AG04449 (cell line): ENCODE measurements at places on chromosomes 2 and 18.

DNA sequence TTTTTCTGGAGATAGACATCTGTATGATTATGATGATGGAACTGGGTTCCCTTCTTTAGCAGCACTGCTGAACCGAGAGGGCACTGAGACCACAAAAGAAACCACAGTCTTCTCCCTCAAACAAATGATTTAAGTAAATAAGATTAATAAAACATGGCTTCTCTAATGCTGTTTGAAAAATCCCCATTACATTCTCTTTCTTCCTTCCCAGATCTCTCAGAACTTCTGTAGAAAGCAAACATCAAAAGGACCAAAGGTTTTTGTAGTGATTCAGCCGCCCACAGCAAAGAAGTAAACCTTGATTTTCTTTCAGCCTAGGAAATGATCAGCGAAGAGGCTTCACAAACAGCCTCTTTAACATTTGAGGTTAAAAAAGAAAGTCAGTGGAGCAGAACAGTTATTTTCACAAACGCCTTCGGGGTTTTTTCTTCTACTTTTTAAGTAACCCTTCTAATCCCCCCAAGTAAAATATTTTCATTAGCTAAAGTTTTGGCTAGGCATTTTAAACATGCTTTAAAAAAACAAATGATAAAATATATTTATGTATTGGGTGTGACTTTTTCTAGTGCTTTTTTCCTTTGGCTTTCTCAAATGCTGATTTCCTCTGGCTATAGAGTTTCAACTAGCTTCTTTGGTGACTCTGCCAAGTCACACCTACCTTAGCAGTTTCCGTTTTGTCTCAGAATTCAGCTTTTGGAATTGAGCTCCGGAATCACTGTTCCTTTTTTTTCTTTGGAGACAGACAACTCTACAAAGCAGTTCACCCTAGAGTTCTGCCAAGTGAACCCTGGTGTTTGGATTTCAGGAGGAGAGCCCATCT lies 89.6 kb downstream of the UPP2 start:
- no peak for DNase-seq

DNA sequence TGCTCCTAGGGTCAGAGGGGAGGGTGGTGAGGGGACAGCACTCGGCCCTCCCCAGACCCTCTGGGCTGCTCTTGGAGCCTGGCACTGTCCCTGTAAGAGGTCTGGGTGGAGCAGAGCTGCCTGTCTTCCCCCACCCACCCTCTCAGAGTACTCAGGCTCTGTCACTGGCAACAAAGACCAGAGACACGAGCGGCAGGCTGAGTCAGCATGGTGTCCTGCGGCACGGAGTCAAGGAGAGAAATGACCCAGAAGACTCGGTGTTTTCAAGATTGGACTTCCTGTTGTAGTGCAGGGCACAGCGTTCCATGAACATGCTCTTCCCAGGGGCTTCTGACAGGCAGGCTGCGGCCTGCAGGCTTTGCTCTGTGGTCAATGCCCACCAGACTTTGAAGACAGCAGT lies 19.9 kb downstream of the SIGLEC15 start:
- no peak for DNase-seq

DNA sequence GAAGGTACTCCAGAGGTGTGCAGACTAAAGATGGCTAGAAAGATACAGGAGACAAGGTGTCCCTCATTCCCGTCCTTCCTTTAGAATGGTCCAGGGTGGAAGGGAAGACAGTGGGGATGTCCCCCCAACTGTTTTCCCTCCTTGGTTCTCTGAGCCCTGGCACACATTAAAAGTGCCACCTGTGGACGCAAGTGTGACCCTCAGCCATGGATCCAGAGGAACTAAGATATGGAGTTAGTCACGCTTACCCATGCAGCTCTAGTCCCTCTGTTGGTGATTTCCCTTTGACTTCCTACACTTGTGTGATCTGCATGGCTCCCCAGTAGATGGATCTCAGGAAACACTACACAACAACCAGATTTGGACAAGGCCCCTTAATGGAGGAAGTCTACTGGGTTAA lies 113.1 kb upstream of the SRD5A2 start:
- DNase-seq: no peak

DNA sequence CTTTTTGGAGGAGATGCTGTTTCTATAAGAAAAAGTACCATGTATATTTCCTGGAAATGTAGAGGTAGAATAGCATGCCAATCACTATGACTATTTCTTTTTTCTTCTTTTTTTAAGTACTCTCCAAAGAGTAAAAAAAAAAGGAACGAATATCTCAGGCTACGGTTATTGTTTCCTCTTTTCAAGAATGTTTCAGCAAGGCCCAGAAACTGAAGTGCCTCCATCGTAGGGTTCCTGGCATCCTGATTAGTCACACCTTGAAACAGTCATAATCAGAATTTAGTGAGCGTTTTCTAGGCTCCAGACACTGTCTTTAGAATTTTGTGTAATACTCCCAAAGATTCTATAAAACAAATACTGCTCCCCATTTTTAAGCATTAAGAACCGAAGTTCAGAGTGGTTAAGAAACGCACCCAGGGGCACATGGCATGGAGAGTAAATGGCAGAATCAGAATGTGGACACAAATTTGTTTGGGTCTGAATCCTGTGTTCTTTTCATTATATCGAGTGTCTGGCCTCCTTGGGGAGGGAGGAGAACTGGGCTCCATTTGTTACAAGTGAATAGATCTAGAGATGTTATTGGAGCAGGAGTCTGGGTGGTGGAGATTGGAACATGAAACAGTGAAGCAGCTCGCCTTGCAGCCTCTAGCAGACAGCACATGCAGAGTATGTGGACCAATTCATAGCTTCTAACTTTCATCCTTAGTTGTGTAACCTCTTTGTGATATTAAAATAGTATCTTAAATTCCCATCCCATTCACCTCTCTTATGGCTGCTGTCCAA lies 26.7 kb downstream of the ZEB2 start:
- no peak for DNase-seq

GRCh38 chr2:142629193-142629592 lies 248.3 kb upstream of the KYNU start:
- no peak for DNase-seq

- no peak for DNase-seq
Observed at GRCh38 chr2:105827351-105828096, 82.8 kb downstream of the NCK2 start.

GRCh38 chr2:240600451-240600961 lies 14.0 kb downstream of the CAPN10 start:
- DNase-seq: no peak

DNA sequence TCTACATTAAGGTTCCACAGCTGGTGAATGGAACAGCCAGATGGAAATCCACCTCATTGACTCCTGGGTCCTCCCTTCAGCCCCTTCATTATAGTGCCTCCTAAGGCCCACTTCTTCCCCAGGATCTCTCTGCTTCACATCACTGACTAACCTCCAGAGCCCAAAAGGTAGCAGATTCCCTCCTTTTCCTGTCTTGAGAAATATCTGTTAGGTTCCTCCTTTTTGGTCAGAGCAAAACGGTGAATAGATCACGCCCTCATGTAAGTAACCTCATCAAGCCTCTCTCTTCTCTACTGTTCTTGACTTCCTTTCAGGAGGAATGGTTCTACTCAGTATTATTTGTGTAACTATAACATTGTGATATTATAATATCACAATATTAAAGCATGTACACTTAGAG lies 155.0 kb upstream of the SRD5A2 start:
- DNase-seq: no peak

DNA sequence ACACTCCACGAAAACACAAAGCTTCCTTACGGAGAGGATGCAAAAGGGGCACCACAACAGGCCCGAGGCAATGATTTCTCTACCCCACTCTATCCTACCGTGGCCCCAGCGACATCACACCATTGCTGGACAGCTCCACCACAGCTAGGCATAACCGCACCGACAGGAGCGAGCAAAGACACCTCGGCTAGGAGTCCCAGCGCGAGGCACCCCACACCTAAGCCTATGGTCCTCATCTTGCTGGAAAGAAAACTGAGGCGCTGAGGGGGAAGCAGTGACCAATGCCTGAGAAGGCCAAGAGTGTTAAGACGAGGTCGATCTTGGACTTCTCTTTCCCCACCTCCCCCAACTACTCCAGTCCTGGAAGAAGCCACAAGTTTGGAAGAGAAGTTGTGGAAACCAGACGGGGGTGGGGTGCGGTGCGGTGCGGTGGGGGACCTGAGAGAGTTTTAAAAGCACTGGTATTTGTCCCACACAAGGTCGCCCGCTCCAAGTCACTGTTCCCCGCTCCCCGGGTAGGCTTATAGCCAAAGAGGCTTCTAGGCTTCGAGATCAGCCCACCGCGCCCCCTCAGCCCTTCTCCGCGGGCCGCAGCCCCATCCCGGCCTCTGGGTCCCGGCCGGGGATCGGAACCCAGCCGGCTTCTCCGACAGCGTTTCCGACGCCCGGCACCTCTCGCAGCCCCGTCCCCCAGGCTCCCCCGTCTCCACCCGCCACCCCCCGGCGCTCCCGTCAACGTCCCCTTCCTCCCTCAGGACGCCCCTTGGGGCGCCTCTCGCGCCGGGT lies 766 bp downstream of the PDE6D start:
- no peak for DNase-seq

GRCh38 chr2:167140767-167141166 lies 252.5 kb downstream of the XIRP2 start:
- DNase-seq: peak; percentile 93

- no peak for DNase-seq
Observed at GRCh38 chr18:59011786-59012185, 127.9 kb upstream of the SEC11C start.
